ENCODE measurements at places on chromosomes 4 and X.

- no peak for DNase-seq
Measured at GRCh38 chr4:95510145-95510544, 38.6 kb downstream of the UNC5C start.

DNA sequence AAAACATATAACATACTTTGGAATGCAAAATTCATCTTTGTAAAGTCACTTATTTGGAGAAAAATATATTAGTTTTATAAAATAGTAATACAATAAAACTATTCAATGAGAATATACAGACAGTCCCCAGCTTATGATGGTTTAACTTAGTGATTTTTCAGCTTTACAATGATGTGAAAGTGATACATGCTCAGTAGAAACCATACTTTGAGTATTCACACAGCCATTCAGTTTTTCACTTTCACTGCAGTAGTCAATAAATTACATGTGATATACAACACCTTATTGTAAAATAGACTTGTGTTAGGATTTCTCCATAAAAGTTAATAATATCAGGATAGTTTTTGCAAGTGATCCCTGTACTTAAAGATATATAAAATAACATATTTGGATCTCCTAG lies 436.0 kb downstream of the CENPC start:
- DNase-seq = no peak

DNA sequence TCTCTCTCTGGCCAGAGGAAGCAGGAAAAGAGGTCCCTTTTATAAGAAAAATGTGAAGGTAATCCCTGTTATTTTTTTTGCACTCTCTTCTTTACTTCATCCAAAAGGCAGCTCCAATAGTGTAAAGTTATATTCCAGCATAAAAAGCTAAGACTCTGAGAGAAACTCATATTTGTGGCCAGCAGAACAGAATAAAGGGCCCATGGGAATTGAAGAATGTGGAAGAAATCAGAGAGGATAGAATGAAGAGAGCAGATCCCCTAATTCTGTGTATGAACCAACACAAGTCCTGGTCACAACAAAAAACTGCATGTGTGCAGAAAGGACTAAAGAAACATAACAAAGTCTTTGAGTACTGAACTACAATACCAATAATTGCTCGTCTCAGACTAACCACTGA lies 22.3 kb downstream of the RPS6KA6 start:
- no peak for DNase-seq

- no peak for DNase-seq
Measured at GRCh38 chrX:79096145-79096556, 48.3 kb upstream of the GPR174 start.
